ENCODE measurements at places on chromosomes 5 and 9.

GRCh38 chr5:1421521-1422341, 23.5 kb downstream of the SLC6A3 start:
- no peak for DNase-seq

GRCh38 chr9:107397076-107398044, 92.2 kb downstream of the KLF4 start:
- DNase-seq, result no peak

GRCh38 chr5:151238303-151238741, 14.4 kb upstream of the CCDC69 start:
- DNase-seq, result no peak

GRCh38 chr5:169085636-169086035, 215.3 kb downstream of the SLIT3 start:
- no peak for DNase-seq

DNA sequence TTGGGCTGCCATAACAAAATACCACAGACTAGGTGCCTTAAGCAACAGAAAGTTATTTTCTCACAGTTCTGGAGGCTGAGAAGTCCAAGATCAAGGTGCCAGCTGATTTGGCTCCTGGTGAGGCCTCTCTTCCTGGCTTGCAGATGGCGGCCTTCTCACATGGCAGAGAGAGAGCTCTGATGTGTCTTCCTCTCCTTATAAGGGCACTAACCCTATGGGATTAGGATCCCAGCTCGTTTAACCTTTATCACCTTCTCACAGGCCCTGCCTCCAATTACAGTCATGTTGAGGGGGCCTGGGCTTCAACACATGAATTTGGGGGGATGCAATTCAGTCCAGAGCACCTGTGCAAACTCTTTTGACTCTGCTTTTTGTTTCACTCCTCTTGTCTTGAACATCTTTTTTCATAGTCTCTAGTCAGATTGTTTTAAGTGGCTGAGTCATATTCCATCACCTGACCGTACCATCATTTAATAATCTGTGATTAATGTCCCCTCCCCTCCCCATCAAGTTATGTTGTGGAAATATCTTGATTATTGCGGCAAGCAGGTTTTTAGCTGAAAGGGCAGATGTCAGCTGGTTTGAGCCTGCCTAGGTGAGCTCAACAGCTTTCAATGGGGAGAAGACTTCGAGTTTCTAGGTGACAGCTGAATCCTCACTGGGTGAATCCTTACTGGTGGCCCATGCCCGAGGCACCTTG, 61.8 kb downstream of the NDFIP1 start:
- DNase-seq, result no peak

GRCh38 chr5:150575745-150576448, 64.6 kb upstream of the SYNPO start:
- DNase-seq, result no peak

DNA sequence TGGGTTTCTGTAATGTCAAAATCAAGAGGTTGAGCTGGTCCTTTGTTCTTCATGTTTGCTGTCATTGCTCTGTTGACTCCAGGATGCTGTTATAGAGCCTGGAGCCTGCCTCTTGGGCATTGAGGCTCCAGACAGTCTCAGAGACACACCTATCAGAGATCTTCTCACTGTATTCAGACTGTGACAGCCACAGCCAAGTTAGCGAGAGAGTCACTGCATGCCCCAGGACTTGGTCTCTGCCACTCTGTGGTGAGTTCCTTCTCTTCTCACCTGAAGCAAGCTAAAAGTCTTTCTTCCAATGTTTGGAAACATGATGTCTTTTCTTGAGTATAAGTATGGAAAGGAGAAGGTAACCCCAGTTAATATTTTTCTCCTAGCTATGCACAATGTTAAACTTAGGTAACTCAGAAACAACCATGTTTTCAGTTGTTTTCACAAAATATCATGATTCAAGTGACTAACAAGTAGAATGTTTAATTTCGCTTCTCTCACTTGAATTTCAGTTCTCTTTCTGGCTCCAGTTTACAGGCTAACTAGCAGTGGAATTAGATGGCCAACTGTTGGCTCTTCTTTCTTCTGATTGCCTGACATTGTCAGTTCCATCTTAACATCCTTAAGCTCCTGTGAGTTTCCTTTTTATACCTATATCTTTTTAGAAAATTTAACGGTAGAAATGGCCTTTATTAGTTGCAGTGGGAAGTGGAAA, 20.6 kb upstream of the ZFYVE16 start:
- DNase-seq, result no peak

- DNase-seq, result no peak
These were observed 958 bp downstream of the CD180 start for GRCh38 chr5:67195406-67196275.

DNA sequence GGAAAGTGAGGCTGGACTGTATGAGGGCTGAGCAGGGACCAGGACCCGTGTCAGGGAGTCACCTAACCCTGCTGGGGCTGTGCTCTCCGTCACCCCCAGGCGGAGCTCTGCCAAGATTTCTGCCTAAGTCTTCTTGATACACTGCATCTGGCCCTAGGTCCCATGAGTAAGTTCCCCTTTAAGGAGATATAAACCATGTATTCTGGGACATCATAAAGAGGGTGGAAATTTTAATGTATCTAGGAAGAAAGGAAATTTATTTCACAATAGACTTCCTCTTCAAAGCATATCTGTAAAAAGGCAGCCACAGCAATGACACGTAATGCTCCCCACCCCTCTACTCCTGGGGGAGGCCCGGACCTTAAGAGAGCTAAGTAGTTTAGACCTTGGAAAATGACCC, 183.4 kb downstream of the FBXL7 start:
- DNase-seq, result no peak

DNA sequence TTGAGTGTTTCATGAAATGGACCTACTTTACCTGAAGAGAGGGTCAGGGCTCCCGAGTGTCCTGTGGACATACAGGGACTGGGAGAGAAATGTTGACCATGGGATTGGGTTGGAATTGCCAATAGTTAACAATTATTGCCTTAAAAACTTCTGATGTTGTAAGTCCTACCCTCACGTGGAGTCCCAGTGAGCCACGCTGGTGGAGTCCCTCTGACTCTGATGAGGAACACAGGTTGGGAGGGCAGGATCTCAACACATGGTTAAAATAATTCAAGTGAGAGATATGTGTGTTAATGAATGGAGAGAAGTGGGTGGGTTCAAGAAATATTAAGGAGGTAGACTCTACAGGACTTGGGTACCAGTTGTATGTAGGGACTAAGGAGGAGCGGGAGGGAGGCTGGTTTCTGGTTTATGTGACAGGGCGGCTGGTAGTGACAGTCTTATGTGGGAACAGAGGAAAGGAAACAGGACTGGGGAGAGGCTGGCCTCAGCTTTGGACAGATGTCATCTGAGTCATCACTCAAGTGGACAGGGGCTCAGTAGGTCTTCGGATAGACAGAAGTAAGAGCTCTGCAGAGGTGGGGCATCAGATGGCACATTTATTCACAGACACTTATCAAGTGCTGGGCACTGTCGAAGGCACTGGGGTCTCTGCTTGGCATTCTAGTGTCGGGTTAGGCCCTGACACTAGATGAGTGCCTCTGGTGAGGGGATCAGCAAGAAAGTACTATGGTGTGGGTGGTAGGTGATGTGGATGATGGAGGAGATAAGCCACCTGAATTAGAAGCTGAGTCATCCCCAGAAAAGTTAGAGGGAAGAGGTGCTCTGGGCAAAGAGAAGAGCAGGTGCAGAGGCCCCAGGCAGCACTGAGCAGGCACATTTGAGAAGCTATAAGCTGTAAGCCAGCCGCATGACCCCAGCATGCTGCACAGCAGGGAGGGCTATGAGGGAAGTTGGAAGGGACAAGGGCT, 27.2 kb downstream of the MAML1 start:
- DNase-seq, result no peak

- no peak for DNase-seq
These were observed 69.3 kb downstream of the TLE4 start for GRCh38 chr9:79641070-79641469.

DNA sequence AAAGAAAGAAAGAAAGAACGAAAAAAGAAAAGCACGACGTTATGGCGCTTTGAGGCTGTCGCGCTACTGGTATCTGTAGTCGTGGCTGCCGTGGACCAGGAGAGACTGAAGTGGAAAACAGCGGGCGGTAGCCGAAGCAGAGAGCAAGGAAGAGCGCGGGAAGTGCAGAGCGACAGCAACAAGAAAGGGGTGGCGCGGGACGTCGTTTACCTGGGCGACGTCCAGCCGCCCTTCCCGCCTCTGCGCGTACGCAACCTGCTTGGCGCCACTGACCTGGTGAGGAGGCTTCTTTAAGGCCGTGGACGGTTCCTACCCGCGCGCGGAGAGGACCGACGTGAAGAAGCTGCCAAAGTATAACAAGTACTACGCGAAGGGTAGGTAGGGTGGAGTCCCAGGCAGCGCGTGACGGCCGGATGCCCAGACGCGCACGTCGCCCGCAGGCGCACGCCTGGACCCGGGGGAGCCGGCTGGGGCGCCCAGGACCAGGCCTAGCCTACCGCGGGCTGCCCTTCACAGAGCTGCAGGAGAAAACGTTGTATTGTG, 15.4 kb downstream of the CCL28 start:
- peak; percentile 31 for DNase-seq

DNA sequence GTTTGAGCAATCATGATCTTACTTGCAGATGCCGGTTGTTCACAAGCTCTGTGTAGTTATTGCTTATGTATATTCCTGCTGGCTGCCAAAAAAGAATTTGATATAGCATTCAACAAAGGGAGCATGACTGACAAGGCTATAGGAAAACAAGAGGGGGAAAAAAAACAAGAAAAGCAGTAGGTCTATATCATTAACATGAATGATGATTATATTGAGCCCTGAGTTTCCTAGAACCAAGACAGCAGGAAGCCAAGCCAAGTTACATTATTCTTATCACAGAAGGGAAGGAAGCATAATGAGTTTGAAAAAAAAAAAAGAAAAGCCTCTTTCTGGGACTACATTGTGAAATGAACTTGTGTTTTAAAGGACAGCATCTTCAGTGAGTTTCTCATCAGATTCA, 41.0 kb downstream of the TSTD2 start:
- DNase-seq, result no peak

DNA sequence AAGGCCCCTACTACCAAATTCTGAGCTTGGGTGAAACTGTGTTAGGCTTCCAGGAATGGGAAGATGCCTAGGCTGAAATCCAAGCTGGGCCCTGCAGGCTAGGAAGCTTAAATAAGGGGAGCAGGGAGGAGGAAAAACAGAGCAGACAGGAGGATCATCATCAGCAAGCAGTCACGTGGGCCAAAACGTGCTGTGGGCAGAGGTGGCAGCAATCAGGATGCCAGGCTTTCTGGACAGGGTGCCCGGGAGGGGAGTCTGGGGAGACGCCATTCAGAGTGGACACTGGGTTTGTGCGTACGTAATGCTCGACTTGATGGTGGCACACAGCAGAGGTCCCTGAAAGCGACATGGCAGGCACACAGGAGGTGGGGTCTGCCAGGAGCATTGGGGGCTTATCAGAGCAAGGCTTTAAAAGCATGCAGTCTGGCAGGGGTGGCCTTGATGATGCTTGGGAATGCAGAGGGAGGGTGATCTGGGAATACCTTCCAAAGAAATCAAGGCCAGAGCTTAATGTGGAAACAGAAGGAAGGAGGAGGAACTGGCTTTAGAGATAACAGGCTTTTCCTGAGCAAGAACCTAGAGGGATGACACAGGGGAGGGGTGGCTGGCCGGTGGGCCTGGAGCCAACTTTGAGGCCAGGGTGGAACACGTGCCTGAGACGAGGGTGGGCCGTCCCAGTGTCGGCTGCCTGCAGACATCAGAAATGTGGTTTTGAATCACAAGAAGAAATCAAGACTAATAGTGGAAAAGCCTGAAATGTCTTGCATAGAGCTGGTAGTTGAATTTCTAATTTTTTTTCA, 212.5 kb downstream of the GADD45G start:
- no peak for DNase-seq

DNA sequence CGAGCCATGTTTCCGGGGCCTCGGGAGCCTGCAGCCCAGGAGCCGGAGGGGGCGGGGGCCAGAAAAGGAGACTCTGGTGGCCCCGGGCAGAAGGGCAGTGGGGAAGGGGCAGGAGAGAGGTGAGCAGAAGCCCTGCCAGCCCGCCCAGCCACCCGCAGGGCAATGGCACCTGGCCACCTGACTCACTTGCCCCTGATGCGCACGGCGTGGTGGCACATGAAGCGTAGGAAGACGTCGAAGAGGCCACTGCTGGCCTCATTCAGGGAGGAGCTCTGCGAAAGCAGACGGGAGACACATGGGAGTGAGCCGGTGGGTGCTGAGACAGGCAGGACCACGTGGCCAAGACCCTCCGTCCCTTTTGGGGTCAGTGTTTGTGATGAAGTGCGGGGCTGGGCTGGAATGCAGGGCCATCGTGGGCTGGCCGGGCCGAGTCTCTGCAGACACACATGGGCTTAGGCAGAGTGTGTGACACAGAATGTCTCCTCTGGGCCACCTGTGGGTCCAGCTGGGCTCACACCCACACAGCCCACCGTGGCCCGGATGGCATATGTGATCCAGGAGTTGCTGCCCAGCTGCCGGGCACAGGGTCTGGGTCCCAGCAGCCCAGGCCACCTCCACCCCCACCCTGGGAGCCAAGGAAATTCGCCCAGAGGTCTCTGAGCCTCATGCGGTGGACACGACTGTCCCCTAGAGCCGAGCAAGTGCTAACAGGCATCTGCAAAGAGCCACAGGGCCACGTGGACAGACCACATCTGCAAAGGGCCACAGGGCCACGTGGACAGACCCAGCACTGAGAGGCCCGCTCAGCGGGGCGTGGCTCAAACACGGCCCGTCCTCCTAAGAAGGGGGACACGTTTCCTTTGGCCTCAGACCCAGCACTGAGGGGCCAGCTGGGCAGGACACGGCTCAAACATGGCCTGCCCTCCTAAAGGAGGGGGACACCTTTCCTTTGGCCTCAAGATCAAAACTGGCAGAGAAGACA, 23.6 kb downstream of the TERT start:
- no peak for DNase-seq

- no peak for DNase-seq
These were observed 47.0 kb upstream of the LARP1 start for GRCh38 chr5:154708207-154708606.

DNA sequence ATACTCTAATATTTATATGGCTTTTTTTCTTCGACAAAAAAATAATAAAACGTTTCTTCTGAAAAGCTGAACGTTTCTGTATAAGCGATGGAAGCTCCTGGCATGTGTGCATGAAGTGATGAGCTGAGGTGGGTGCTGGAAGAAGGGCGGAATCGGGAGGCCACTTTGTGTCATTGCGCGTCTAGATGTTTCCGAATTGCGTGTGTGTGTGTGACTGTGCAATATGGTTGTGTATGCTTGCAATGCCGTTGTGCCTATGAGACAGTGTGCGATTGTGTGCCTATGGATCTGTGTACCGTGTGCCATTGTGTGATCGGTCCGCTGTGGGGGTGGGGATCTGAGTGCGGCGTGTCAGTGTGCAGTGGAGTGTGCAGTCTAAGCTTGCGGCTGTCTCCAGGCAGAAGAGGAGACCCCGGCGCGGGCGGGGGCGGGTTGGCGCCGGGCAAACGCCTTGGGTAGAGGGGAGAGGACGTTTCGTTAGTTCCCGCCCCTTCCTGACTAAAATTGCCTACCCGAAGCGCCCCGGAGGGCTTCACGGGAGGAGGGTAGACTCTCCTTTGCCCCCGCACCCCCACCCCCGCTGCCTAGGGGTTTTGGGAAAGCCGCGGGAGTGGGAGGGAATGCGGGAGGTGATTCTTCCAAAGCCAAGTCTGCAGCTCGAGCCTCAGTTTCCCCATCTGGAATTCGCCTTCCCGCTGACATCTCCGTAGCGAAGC, 24.2 kb downstream of the PCDHGC5 start:
- no peak for DNase-seq

GRCh38 chr5:102857076-102857818, 102.1 kb downstream of the PAM start:
- DNase-seq, result no peak

GRCh38 chr9:37200433-37201005, 80.1 kb downstream of the ZCCHC7 start:
- DNase-seq, result peak; percentile 42

Measured in hematopoietic multipotent progenitor cell treated with erythropoietin and hydrocortisone succinate and interleukin-3 and kit ligand, for 15 days (in vitro differentiated cells).